ENCODE measurements at places on chromosomes 4 and X. TPM values are rescaled to one million over a fixed set of nuclear protein-coding genes. Genes with fewer than 3 reads are reported as not detected.

UGT2A1 gene
- total RNA-seq = not detected

ANXA3 gene
- 7.4 TPM for total RNA-seq

SOX3 gene
- not detected for total RNA-seq

RS1 gene
- total RNA-seq = not detected

DNA sequence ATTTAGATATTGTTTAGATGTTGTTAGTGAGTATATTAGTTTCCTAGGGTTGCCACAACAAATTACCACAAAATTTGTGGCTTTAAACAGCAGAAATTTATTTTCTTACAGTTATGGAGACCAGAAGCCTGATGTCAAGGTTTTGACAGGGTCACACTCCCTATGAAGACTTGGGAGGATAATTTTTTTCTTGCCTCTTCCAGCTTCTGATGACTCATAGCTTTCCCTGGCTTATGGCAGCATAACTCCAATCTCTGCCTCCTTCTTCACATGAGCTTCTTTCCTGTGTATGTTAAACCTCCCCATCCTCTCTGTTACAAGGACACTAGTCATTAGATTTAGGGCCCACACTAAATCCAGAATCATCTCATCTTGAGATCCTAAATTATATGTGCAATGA, 20.9 kb upstream of the RAB40A start:
- no peak for DNase-seq

DNA sequence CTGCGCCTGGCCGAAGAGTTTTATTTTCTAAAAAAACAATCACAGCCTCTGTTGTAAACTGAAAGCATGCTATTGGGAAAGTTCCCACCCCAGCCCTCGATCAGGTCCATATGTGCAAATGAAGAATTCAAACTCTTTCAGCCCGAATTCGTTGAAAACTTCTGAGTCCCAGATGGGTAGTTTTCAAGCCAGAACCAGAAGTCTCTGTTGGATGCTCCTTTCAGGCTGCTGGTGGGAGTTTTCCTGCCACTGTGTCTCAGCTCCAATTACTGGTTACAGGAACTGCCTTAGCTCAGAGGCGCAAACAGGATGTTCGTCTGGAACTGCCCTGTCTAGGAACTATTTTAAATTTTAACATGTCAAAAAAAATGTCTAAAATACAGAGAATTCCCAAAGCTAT, 9.3 kb upstream of the ALG13 start:
- DNase-seq = no peak

GRCh38 chrX:110180176-110180927, 137.5 kb downstream of the AMMECR1 start:
- no peak for DNase-seq

DNA sequence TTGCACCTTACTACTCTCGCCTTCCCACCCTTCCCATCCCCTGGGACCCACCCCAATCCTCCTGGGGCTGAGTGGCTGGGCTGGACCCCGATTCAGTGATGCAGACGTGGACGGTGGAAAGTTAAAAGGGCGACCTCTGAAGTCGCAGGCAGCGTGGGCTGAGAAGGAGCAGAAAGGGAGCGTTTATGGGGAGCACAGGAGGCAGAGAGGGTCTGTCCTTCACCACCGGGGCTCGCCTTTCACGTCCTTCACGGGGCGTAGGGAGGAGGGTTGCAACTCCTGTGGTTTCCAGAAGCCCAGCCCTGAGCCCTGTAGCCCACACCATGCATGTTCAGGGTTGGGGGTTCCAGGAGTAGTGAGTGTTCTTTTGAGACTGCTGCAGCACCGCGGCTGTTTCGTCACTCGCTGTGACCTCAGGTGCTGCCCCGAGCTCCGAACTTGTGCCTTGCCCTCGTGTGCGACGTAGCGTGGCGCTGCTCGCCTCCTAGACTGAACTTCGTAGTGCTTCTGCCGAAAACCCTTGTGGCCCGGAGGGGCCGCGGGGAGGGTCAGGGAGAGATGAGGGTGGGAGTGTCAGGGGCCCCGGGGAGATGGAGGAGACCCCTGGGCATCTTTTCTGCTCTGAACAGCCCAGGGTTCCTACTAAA, 1.6 kb downstream of the NHS start:
- DNase-seq = no peak

GRCh38 chrX:126342859-126343258, 176.8 kb upstream of the DCAF12L2 start:
- DNase-seq = no peak

DNA sequence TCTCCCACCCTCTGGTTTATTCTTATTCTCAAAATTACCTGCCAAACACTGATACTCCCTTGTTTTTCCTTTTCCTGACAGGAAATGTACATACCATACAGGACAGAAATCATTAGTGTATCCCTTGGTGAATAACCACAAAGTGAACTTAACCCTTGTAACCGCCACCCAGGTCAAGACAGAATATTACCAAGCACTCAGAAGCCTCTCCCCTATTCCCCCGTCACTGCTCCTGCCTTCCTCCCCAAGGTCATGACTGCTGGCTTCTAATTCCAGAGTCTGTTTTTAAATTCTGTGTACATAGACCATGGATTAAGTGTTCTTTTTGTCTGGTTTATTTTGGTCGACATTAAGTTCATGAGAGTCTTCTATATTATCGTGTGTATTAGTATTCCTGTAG, 37.7 kb downstream of the HTT start:
- DNase-seq = no peak

DNA sequence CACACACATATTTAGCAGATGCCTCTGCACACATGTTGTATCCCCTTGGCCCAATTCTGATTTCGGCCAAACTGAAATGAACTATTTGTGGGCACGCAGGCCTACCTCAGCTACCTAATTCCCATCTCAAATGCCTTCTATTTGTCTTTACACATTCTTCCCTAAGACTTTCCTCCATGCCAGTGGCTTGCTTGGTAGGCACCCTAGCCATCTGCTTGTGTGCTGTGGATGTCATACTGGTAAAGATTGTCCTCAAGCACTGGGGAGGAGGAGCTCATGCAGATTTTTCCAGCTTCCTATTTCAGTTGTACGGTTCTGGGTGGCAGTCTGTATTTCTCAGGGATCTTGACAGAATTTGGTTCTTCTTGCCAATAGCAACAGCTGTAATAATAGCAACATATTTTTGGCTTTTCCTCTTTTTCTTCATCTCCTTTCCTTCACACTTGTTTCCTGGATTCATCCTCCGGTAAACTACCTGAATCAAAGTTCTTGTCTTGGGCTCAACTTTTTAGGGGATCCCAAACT, 514.3 kb downstream of the ADGRL3 start:
- no peak for DNase-seq

Measured in activated CD8-positive, alpha-beta memory T cell treated with anti-CD3 and anti-CD28 coated beads, Interleukin-2, amount 10 ng/mL, durations not matched to agents 7 days and 5 days (primary cell).